ENCODE measurements at places on chromosomes 6 and 20.

- DNase-seq, result no peak
These were observed 2.4 kb downstream of the CMTR1 start for GRCh38 chr6:37435373-37435772.

GRCh38 chr6:102679865-102680264 lies 1286.4 kb downstream of the GRIK2 start:
- DNase-seq, result no peak

GRCh38 chr20:19670829-19671228 lies 87.2 kb upstream of the RIN2 start:
- no peak for DNase-seq

DNA sequence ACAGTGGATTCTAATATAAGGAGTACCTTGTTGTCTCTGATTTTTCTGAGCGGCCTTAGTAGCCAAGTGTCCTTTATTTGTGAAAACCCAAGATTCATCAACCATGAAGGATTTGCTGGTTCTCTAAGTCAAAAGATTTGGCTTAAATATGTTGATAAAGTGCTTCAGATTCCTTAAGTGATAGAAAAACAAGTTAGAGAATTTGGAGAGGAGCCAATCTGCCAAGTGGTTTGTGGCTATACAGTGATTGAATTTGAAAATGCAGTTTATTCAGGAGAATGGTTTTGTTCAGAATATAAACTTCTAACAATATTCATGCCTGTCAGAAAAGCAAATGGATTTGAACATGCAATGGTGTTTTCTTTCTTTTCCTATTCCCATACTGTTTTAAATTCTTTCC lies 54.8 kb downstream of the CAP2 start:
- no peak for DNase-seq

DNA sequence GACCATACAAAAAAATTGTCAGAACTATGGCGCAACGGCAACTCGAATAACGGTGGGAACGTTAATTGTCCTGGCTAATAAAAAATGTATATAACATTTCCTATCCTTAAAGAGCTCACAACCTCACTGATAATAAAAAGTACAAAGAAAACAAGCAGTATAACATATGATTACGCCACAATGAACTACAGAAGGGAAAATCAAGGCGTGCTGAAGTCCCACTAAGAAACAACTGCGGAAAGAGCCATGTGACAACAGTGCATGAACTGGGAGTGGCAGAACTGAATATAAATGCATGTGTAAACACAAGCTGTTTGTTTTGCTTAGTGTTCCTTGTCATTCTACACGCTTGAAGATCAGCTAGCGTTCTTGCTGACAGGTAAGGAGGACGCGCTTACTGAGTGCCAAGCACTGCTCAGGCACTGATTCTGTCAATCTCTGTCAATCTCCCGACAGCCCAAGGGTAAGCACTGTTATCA lies 466 bp upstream of the PSMB1 start:
- DNase-seq, result no peak

DNA sequence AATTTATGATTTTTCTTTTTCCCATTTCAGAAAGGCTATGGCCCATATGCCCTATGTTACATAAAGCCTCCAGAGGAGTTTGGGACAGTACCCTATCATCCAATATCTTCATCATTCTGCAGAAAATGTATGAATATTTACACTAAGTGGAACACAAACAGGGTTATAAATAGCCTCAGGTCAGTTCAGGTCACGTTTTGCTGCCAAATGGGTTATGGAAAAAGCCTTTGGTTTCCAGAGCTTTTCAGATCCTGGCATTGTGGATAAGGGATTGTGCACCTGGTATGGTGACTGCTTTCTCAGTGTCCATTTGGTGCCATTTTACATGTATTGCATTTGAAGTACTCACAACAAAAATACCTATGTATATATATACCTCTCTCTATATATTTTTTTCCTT lies 29.4 kb downstream of the UTRN start:
- no peak for DNase-seq

DNA sequence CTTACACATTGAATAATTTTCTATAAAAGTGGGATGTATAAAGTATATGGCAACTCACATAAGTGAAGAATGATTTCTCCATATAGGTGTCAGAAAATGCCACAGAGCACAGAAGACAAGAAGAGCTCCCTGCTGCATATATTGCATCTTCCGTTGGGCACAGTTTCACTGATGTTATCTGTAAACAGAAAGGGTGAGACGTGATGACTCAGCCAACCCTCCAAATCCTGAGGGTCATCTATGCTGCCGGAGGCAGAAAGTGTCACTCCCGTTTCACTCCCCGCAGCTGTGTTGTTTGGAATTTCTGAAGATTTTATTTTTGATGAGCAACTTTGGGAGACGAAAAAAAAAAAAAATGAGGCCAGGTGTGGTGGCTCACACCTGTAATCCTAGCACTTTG lies 644.1 kb downstream of the C6orf118 start:
- DNase-seq, result no peak

- DNase-seq, result no peak
These were observed 27.7 kb upstream of the EDN1 start for GRCh38 chr6:12262236-12263061.

DNA sequence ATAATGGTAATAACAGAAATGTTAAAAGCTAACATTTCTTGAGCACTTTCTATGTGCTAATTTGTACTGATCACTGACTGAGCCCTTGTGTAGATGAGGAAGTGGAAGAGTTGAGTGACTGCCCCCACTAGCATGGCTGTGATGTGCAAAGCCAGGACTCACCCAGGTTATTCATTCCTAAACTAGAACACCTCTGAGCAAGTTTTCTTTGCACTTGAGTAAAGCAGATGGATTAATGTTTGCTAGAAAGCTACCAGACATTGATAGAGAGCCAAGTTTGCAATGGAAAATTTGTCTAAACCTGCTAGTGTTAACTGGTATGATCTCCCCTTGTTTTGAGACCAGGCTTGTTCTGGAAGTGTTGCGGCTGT lies 467.4 kb upstream of the PLCB4 start:
- DNase-seq, result no peak
